Dermis lymphatic vessel endothelial cell (primary cell): ENCODE measurements at places on chromosomes 1 and 21. TPM values are rescaled to one million over a fixed set of nuclear protein-coding genes. Genes with fewer than 3 reads are reported as not detected.

MEX3A gene
- 2.9 and 4.8 TPM in 2 replicates for total RNA-seq

FAM110D gene
- total RNA-seq, result 5.5 and 6.3 TPM in 2 replicates

COL8A2 gene
- 0.86 and 1.1 TPM in 2 replicates for total RNA-seq

REG4 gene
- not detected in 2 replicates for total RNA-seq
